ENCODE measurements at places on chromosomes 6 and 20.

DNA sequence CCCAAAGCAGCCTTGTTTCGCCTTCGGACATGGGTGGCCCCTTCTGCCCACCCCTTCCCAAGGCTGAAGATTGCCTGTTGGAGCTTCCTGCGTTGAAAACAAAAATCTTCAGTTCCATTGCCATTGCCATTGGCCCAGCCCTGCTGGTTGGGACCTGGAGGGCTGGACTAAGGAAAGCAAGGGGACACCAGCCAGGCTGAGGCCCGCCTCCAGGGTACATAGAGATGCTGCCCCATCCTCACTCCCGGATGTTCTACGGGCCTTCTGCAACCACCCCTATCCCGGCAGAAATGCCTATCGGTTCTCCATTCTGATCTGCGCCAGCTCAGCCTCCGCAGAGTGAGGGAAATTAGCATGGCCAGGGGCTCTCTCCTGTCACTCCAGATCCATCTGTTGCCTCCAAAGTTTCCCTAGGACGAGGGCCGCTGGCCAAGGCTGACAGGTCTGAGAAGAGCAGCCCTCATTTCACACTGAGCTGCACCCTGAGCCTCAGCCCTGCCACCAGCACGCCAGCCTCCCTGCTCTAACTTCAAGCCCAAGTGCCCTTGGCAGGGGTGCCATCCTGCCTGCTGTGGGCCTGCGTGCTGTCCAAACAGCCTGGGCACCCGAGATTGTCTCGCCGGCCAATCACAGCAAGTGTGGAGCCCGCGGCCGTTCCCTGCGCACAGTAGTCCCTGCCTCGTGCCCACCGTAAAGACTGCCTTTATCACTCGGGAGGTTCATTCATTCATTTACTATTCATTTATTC is 13.4 kb upstream of the STX16 start:
- DNase-seq = no peak

DNA sequence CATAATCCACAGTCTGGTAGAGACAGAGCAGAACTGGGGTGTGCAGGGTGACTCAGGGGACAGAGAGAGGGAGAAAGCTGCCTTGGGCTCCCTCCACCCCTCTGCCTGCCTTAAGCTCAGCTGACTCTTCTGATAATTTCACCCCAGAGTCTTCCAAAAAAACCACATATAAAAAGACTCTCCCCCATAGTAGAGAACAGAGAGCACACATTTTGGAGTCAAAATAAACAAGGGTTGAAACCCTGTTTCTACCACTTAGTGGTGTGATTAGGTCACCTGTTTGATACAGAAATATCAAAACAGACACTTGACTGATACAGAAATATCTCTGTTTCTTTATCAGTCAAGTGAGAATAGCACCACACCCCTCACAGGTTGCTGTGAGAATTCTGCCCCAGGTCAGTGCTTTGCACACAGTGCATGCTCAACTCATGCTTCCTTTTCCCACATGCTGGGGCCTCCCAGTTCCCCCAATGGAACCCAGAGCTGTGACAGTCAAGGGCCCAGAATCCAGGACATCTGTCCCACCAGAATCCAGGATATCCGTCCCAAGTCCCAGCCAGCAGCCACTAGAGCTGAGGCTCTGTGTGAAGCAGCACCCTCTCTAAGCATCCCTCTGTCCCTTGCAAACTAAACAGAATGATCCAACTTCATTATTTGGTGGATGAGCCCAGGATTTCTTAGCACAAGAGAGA is 1.2 kb downstream of the TREML2 start:
- DNase-seq = no peak

GRCh38 chr6:64505312-64505711 is 869.7 kb downstream of the PHF3 start:
- DNase-seq = no peak

- DNase-seq = no peak
Observed at GRCh38 chr6:89323511-89323971, 8.4 kb upstream of the GABRR2 start.

- no peak for DNase-seq
Observed at GRCh38 chr6:69090132-69090531, 455.1 kb downstream of the ADGRB3 start.

- DNase-seq = no peak
Observed at GRCh38 chr6:13635948-13636658, 21.0 kb downstream of the NOL7 start.

Data from NCI-H1105 (cell line).